Adipocyte (in vitro differentiated cells): ENCODE measurements at places on chromosomes 1 and 21.

DNA sequence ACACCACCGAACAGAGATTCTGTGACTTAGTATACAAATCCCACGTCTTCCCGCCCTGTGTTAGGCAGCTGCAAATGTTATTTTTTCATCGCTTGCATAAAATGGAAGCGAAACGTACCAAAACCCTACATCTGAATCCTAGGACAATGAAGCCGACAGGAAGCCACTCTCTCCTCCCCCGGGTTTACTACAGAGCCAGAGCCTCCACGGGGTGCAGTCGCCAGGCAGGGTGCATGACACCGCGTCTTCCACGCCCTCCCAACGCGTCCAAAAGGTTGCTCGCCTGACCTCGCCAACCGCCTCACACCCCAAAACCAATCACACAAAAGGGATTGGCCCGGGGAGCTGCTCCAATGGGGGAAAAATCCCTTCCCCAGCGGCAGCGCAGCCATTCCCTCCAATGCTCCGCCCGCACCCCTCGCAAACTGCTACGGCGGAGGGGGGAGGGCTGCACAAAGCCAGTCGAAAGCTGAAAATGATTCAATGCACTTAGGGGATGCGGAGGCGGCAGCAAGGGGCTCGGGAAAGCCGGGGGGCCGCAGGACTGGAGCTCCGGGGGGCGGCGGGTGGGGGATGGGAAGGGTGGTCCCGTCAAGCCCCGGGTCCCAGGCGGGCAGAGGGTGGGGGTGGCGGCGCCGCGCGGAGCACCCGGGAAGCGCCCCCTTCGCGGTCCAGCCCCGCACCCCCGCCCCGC is 701 bp downstream of the CEP170 start:
- DNase-seq: peak; percentile 80

- DNase-seq: peak; percentile 46
Measured at GRCh38 chr1:193264313-193265065, 78.1 kb upstream of the B3GALT2 start.

DNA sequence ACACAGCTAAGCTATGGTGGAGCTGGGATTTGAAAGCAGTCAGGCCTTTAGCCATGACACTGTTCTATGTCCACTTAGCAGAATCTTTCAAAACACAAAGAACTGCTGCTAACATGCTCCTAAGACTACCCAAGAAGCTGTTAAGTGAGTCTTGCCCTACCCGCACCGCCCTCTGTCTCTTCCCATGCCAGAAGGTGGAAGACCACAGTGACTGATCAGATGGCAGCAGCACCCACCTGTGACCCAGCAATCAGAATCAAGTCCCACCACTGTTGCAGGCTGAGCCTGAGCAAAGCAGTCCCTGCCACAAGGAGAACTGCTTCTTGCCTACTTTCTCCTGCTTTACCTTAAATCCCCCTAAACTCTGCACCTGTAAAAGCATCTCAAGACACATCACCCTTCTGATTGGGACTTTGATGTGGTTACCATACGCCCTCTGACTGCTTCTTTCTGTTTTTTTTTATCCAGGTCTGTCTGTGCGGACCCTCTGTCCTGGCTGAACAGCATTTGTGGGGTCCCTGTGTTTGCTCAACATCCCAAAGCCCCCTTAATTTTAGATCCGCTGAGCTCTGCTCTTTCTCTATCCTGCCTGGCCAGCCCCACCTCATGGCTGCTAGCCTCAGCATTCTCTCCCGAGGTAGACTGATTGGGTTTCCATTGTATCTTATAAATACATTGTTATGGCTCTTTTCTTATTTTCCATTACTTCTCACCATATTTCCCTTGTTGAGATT is 16.0 kb downstream of the IRF2BP2 start:
- DNase-seq: no peak

DNA sequence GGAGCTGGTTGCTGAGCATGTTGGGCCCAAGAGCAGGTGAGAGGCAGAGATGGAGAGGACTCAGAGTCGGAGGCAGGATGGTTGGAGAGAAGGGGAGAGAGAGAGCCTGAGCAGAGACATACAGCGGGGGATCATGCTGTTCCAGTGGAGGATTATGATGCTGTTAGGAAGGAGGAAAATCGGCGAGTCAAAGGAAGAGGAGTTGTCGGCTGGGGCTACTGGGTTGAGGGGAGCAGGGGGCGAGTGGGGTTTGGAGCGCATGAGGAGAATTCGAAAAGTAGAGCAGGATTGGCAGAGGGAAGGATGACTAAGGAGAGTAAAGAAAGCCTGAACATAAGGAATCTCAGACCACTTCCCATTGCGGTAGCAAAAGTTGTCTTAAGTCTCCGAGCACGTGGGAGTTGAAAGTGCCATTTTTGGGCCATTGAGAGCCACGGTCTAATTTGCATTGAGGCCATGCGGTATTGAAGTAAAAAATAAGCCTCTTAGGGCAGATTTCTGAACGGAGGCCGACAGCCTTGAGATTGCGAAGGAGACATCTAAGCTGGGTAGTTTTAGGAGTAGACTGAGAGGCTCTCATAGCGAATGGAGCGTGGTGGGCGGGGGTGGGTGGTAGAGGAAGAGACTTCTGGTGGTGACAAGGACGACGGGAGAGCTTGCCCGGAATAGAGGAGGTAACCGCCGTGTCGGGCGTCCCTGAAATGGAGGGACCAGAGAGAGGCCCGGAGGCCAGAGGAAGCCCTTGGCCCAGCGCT is 140.4 kb upstream of the ETV3 start:
- DNase-seq: no peak

DNA sequence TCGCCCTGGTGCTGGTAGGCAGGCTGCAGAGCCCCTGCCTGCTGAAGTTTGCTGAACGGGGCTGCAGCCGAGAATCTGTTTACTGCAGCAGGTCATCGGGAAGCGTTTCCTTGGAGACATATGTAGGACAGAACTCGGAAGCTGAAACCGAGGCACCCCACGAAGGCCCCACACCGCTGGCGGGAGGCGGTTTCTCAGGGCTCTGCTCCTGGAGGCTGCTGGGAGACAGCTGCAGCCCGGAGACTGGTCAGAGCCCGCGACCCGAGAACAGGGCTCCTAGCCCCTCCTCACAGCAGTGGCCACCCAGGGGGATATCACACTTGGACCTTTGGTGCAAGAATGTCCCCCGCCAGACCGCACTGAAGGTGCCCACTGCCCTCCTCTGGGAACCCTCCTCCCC is 12.7 kb upstream of the PLCH2 start:
- DNase-seq: no peak

GRCh38 chr1:116153692-116154031 is 42.5 kb downstream of the MAB21L3 start:
- no peak for DNase-seq

GRCh38 chr1:203271962-203272632 is 33.2 kb upstream of the BTG2 start:
- DNase-seq: no peak

- peak; percentile 69 for DNase-seq
Measured at GRCh38 chr1:85700422-85700821, 7.8 kb downstream of the ZNHIT6 start.

DNA sequence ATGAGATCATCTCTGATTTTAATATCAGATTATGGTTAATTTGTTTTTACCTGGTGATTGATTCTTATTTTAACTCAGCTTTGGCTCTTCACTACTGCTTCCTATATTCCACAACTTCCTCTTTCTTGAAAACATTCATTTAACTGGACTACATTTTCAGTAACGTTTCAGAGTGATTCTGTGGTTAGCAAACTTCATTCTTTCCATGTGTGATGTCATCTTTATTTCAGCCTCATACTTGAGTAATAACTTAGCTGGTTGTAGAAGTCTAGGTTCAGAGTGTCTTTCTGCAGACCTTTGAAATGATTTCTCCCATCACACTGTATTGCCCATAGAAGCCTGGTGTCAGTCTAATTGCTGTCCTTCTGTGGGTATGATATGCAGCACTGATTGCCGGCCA is 36.0 kb upstream of the SLC35F3 start:
- no peak for DNase-seq

GRCh38 chr1:109783436-109783835 is 19.7 kb upstream of the EPS8L3 start:
- peak; percentile 57 for DNase-seq

DNA sequence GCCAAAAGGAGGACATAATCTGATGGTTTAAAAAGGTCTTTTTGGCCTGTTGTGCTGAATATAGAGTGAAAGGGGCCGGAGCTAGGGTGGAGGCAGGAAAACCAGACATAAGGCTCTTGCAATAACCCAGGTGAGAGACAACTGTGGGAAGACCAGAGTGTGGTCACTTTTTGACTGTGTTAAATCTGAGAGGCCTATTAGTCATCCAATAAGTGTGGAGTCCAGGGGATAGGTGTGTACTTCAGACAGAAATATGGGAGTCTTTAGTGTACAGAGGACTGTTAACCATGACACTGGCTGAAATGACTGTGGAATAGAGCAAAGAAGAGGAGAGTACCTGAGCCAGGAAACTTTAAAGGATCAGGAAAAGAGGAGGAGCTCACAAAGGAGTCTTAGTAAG is 89.3 kb downstream of the VAV3 start:
- DNase-seq: no peak
